ENCODE measurements at places on chromosomes 16 and 17.

DNA sequence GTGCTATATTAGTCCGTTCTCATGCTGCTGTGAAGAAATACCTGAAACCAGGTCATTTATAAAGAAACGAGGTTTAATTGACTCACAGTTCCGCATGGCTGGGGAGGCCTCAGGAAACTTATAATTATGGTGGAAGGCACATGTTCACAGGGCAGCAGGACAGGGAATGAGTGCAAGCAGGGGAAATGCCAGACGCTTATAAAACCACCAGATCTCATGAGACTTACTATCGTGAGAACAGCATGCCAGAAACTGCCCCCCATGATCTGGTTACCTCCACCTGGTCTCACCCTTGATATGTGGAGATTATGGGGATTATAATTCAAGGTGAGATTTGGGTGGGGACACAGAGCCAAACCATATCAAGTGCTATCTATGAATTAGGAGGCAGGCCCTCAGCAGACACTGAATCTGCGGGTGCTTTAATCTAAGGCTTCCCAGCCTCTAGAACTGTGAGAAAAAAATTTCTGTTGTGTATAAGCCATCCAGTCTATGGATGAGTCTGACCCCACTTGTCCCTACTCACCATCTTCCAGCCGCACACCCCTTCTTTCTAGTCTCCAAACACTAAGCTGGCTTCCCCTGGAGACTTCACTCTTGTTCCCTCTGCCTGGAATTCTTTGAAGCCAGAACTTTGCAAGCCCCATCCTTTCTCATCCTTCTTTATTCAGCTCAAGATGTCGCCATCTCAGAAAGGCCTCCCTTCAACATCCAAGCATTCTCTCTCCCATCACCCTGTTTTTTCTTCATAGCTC is 772 bp upstream of the NUP93 start:
- peak; percentile 37 for DNase-seq

DNA sequence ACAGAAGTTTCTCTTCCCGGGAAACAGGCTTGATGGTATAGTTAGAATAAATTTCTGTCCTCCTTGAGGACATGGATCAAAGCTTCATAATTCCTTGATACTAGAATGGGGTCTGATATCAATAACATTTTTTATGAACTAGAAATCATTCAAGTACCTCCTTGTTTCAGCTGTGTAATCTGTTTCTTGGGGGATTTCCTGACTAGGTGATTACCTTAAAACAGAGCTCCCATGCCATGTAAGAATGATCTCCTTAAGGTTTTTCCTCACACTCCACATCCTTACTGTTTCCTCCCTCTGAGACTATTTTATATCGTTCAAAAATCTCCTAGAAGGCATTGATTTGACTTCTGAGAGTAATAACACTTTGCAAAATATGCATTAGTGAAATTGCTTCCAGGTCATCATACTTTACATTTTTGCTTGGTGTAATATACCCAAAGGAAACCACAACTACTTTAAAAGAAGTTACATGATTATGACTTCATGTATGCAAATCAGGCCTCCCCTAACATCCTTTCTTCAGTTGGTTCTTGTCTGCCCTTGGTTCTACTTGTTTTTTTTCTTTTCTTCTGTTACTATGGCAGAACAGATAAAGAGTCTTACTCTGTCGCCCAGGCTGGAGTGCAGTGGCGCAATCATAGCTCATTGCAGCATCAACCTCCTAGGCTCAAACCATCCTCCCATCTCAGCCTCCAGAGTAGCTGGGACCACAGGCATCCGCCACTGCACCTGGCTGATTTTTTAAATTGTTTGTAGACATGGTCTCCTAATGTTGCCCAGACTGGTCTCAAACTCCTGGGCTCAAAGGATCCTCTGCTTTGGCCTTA is 388.8 kb downstream of the ZFHX3 start:
- peak; percentile 66 for DNase-seq

DNA sequence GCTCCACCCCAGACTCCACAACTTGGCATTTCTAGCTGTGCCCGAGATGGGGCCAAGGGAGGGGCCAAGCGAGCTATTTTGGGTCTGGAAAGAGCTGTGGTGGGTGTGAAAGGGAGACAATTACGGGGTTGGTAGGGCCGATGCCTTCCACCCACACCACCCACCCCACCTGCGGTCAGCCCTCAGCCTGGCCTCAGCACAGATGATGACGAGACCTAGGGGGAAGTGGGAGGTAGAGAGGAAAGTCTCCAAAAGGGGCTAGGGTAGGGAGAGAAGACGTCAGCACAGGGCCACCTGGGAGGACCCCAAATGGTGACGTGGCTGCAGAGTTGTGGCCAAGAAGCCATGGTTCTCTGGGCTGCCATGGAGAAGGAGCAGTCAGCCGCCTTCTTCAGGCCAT is 83.1 kb downstream of the SDK2 start:
- no peak for DNase-seq

- DNase-seq: no peak
Observed at GRCh38 chr17:76142585-76143041, 1.6 kb upstream of the FOXJ1 start.

GRCh38 chr17:7208027-7208571 is 11.5 kb downstream of the DLG4 start:
- no peak for DNase-seq

GRCh38 chr17:32160526-32160925 is 18.2 kb downstream of the RHOT1 start:
- no peak for DNase-seq

- DNase-seq: no peak
Observed at GRCh38 chr17:74597069-74597790, 5.1 kb upstream of the CD300LD start.

GRCh38 chr16:2032285-2033056 is 5.8 kb downstream of the NHERF2 start:
- peak; percentile 43 for DNase-seq

DNA sequence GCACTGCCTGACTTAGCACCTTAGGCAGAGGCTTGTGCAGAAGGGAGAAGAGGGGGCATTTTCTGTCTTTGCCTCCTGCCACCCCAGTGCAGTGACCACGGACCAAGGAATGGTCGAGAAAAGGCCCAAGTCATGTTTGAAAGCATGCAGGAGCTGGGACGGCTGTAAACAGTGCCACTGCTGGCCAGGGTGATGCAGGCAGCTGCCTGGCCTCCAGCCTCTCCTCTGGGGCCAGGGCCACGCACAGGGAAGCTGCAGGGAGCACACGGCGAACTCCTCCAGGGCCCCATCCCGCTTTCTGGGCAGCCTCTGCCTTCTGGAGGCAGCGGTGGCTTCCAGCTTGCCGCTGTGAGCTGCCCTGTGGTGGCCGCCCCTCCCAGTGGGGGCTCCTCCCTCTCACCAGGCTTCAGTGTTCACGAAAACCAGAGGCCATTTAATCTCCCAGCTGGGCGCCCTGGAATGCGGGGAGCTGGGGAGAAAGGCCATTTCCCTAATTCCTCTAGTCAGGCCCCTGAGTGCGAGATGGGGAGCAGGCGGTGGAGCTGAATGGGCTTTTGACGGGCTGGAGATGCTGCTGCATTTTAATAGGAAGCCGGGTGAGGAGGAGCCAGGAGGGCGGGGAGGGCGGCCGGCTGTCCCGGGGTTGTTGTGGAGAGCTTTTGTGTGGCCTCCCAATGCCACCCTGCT is 28.7 kb upstream of the DNAI2 start:
- DNase-seq: no peak

DNA sequence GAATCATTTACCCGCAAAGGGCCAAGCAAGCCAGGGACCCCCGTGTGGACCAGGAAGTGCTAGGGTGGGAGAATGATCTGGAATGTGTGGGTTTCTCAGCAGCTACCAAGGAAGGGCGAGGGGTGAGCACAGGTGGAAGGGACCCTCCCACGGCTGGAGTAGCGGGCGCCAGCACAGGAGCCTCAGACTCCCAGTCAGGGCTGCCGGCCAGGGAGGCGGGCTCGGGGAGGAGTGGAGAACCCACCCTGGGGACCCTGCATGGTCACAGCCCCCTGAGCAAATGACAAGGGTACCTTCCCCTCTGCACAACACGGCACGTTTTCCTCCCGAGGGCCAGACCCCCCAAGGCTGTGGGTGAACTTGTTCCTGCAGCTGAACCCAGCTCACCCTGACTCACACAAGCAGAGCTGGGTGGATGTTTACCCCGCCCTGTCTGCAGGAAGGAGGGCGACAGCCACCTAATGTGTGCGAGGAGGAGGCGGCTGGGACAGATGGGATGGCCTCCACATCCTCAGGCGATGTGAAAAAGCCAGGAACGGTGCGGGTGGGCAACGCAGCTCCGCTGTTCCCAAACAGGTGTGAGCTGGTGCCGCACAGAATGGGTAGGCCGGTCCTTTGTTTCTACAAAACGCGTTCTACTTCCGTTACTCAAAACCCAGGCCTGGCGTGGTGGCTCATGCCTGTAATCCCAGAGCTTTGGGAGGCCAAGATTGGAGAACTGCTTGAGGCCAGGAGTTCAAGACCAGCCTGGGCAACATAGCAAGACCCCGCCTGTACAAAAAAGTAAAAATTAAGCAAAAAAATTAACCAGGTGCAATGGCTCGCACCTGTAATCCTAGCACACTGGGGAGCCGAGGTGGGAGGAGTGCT is 6.2 kb downstream of the ECI1 start:
- peak; percentile 42 for DNase-seq

Measured in ELR (cell line).